Endodermal cell (in vitro differentiated cells): ENCODE measurements at places on chromosomes 6 and 20. TPM values are rescaled to one million over a fixed set of nuclear protein-coding genes. Genes with fewer than 3 reads are reported as not detected.

The MYB gene
- 1.5 to 5.4 TPM (median 5.2 TPM) in 3 replicates for total RNA-seq

The HTR1E gene
- total RNA-seq, result 1.3 and 1.6 TPM in 2 replicates

The ZNF334 gene
- total RNA-seq, result 17.9 and 21.1 TPM in 2 replicates

The RIPPLY2 gene
- total RNA-seq, result 0.88 to 1.2 TPM (median 0.96 TPM) in 3 replicates

The TAGAP gene
- total RNA-seq, result 0.24 and 0.32 TPM in 2 replicates
